ENCODE measurements at places on chromosomes 7 and 10.

DNA sequence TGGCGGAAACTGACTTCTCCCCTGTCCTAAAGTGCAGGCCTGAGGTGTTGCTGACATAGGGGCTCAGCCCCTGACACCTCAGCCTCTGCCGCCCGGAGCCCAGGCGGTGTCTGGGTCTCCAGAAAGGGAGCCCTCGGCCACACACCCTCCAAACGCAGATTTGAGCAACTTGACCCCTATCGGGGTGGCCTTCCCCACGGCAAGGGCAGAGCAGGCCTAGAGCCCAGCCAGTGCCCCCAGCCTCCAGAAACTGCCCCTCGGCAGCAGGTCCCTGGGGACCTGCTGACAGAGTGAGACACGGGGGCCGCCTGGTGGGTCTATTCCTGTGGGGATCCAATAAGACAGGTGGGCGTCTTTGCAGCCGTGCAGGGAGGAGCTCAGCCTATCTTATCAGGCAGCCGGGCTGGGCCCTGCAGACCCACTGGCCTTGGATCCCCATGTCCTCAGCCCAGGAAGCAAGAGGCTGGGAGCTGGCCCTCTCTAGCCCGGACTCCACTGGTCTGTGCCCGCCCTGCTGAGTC is 11.0 kb downstream of the TMEM184A start:
- no peak for DNase-seq

- DNase-seq, result peak; percentile 64
Observed at GRCh38 chr7:78852951-78853350, 600.5 kb downstream of the MAGI2 start.

GRCh38 chr7:113892818-113893217 is 26.0 kb downstream of the PPP1R3A start:
- DNase-seq, result no peak

DNA sequence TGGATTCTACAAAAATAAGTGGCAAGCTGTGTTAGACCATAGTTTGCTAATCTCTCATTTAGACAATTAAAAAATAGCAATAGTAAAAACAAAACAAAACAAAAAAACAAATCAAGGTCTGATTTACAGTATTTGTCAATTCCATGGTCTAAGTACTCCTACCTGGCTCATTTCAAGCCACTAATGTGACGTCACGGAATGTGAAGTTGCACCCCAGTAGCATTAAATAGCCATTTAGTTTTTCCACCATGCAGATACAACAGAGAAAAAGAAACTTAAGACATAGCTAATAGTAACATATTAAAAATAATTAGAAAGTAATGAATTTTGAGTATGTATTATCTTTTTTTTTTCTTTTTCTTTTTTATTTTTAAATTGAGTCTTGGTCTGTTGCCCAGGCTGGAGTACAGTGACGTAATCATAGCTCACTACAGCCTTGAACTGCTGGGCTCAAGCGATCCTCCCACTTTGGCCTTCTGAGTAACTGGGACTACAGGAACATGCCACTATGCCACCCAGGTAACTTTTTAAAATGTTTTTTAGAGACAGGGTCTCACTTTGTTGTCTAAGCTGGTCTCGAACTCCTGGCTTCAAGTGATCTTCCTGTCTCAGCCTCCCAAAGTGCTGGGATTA is 101.2 kb downstream of the MKX start:
- no peak for DNase-seq

GRCh38 chr7:76513817-76514799 is 3.8 kb downstream of the UPK3B start:
- DNase-seq, result no peak

GRCh38 chr7:144063710-144064109 is 5.9 kb upstream of the OR2A25 start:
- DNase-seq, result no peak

DNA sequence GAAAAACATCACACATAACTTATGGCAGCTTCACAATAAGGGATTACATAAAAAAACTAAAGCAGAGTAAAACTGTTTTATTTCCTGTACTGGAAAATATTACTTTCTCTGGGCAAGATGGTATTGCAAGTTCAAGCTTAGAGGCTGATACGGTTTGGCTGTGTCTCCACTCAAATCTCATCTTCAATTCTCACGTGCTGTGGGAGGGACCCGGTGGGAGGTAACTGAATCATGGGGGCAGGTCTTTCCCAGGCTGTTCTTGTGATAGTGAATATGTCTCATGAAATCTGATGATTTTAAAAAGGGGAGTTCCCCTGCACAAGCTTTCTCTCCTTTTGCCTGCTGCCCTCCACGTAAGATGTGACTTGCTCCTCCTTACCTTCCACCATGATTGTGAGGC is 5.1 kb upstream of the LRRC27 start:
- DNase-seq, result no peak

- peak; percentile 44 for DNase-seq
Observed at GRCh38 chr10:30431435-30431911, 2.5 kb upstream of the MAP3K8 start.

- DNase-seq, result no peak
Observed at GRCh38 chr7:18444826-18445225, 50.7 kb upstream of the HDAC9 start.

- DNase-seq, result no peak
Observed at GRCh38 chr7:123711832-123712293, 36.9 kb downstream of the WASL start.

DNA sequence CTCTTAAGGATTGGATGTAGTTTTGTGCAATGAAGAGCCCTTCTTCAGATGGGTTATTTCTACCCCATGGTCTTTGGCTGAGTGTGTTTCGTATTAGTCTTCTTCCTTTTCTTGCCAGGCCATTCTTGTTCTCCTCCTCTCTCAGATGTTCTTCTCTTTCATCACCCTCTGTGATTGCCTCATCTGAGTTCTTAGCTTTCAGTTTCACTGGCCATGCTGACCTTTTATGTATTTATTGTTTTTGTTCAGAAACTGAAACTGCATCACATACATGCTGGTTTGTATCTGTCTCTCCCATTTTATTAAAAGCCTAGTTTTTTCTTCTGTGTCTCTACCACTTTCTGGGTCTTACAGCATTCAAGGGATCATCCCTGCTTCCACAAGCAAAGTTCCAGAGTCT is 21.7 kb upstream of the PCGF5 start:
- no peak for DNase-seq

- no peak for DNase-seq
Observed at GRCh38 chr7:27207348-27207985, 7.6 kb upstream of the HOXA13 start.

GRCh38 chr10:113319479-113319878 is 233.4 kb upstream of the HABP2 start:
- no peak for DNase-seq

DNA sequence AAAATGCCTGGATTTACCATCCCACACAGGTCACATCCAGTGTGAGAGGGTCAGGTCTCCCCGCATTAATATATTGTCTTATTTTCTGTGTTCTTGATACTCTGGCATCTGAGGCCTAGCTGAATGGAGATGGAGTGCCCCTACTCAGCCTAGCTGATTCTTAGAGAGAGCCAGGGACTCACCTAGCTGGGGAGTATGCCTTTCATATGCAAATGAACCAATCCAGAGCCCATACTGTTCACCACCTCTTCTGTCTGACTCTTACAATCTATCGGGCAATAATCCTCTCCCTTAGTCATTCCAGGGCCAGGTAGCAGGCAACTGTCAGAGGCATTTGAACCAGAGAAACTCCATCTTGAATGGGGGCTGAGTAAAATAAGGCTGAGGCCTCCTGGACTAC is 46.3 kb downstream of the LBX1 start:
- DNase-seq, result no peak

- DNase-seq, result no peak
Observed at GRCh38 chr10:100325158-100325557, 4.9 kb downstream of the PKD2L1 start.

DNA sequence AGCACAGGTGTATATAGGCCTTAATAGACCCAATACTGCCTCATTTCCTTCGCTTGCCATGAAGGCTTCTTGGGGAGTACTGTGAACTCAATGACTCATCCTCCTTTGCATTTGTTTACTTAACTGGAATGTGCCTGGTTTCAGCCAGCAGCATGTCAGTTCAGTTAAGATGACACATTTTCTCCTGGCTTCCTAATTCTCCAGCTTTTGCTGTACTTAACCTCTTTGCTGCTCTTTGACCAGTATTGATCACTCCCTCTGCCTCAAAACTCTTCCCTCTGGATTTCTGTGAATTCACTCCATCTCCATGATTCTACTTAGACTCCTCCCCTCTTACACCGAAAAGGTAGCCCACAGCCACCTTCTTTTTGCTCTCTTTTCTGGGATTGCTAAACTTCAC is 135.7 kb downstream of the MAGI2 start:
- peak; percentile 90 for DNase-seq

DNA sequence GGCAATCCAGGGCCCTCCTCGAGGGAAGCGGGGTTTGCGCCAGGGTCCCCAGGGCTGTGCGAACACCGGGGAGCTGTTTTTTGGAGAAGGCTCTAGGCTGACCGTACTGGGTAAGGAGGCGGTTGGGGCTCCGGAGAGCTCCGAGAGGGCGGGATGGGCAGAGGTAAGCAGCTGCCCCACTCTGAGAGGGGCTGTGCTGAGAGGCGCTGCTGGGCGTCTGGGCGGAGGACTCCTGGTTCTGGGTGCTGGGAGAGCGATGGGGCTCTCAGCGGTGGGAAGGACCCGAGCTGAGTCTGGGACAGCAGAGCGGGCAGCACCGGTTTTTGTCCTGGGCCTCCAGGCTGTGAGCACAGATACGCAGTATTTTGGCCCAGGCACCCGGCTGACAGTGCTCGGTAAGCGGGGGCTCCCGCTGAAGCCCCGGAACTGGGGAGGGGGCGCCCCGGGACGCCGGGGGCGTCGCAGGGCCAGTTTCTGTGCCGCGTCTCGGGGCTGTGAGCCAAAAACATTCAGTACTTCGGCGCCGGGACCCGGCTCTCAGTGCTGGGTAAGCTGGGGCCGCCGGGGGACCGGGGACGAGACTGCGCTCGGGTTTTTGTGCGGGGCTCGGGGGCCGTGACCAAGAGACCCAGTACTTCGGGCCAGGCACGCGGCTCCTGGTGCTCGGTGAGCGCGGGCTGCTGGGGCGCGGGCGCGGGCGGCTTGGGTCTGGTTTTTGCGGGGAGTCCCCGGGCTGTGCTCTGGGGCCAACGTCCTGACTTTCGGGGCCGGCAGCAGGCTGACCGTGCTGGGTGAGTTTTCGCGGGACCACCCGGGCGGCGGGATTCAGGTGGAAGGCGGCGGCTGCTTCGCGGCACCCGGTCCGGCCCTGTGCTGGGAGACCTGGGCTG is 26.0 kb downstream of the PRSS2 start:
- no peak for DNase-seq

GRCh38 chr10:84563355-84563754 is 235.0 kb downstream of the CCSER2 start:
- no peak for DNase-seq

GRCh38 chr7:100951172-100951571 is 1.8 kb downstream of the MUC3A start:
- no peak for DNase-seq
